Foreskin keratinocyte (primary cell): ENCODE measurements at places on chromosomes 3 and 15. TPM values are rescaled to one million over a fixed set of nuclear protein-coding genes. Genes with fewer than 3 reads are reported as not detected.
A peak's percentile ranks its signal among the peaks of the same experiment; 100 is the strongest.

DNA sequence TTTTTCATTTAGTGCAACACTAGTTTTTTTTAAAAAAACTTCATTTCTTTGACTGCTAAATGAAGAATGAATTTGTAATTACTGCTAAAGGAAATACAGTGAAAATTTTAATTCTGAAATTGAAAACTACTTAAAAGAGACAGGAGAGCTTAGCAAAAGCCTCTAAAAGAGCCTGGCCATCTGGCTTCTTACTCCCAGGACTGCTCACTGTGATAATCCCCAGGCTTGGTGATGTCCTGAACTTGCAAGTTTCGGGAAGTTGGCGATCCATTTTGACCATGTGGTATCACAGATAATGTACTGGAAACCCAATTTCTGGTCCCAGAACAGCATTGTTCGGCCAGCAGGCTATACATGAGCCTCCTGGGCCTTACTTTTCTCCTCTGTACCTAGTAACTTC lies 292.1 kb downstream of the FGF12 start:
- DNase-seq: no peak

DNA sequence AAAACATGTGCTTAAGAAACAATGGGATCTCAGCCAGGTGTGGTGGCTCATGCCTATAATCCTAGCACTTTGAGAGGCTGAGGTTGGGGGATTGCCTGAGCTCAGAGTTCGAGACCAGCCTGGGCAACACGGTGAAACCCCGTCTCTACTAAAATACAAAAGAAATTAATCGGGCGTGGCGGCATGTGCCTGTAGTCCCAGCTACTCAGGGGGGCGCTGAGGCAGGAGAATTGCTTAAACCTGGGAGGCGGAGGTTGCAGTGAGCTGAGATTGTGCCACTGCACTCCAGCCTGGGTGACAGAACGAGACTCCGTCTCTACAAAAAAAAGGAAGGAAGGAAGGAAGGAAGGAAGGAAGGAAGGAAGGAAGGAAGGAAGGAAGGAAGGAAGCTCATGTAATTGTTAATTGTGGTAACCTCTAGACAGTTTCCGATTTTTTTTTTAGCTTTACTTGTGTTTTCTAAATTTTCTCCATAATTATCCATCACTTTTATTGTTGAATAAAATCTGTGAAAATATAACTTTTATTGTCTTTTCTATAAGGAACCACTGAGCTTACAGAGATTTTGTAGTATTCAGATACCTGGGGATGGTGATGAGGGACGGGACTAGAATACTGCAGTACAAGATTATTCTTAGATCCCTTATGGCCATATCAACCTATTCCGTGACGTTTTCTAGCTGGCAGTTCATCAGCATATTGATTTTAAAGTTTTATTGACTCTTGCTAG lies 506.9 kb downstream of the NR2F2 start:
- no peak for DNase-seq

DNA sequence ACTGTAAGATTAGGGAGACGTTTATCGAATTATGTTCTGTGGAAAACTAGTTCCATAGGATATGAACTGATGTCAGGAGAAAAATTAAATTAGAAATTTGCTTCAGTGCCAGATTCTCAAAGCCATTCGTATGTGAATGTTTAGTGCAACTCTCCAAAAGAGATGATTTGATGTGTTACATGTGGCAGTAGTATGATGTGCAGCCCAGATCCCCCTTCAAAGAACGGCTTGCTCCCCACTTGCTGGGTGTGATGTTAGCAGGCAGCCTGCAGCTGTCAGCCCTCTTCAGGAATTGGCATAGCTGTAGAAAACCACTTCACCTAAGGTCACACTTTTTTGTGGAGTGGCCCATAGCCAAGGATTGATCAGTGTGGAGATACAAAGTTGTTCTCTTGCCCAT lies 127.0 kb upstream of the CCDC54 start:
- no peak for DNase-seq

- DNase-seq: no peak
Measured at GRCh38 chr15:49315391-49315823, 107.6 kb upstream of the FGF7 start.

DNA sequence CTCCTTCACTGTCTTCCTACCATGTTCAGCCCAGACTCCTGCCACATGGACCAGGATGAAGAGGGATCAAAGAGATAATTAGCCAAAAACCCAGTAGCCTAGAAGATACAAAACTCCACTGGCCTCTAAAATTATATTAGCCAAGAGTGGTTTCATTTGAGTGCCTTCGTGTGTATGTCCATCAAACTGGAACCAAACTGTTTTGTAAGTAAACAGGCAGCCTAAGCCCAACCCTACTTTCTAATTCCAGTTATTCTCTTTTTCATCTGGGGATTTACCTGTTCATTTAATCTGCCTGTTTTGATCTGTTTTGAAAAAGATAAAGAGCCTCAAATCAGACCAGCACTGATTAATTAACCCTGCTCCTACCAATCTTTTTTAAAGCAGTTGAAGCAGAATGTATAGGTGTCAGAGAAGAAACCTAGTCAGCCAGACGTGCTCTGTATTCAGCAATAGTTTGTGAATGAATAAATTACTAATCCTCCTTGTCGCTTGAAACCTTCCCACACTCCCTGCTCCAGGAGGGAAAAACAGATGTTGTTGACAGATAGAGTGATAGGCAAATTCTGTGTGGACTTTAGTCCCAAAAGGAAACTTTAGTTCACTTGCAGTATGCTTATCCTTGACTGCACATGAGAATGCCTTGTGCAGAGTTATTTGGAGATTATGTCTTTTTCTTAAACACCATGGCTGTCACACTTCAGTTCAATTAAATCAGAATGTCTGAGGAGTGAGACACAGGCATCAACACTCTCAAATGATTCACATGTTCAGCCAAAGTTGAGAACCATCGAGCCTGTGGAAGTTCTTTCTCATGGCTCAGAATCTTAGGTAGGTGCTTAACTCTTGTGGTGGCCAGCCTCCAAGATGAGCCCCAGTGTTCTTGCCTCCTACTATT lies 55.5 kb upstream of the ZBED2 start:
- DNase-seq: no peak

DNA sequence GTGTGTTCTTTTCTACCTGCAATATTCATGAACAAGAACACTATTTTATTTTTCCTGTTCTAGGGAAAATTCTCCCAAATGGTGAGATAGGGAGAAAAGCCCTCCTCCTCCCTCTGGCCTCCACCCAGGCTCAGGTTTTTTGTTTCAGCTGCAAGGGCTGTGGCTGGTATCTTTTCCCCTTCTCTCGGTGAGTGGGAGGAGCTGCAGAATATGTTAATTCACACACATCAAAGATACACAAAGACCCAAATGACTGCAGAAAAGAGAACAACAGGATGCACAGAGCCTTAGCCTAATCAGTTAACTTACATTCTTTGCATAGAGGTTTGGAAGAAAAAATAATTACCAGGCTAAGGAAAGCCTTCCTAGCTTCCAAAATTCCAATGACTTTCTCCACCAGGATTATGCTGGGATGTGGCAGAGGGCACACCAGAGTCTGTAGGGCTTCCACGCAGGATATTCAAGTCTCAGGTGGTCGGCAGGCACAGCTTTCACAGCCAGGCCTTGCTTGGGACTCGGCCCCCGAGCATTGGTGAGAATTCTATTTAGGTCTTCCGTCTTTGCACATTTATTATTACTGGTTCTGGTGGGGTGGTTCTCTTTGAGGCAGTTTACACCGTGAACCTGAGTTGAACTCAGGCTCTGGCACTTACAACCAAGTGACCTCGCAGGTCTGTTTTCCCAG lies 64.9 kb downstream of the ABHD5 start:
- no peak for DNase-seq

DNA sequence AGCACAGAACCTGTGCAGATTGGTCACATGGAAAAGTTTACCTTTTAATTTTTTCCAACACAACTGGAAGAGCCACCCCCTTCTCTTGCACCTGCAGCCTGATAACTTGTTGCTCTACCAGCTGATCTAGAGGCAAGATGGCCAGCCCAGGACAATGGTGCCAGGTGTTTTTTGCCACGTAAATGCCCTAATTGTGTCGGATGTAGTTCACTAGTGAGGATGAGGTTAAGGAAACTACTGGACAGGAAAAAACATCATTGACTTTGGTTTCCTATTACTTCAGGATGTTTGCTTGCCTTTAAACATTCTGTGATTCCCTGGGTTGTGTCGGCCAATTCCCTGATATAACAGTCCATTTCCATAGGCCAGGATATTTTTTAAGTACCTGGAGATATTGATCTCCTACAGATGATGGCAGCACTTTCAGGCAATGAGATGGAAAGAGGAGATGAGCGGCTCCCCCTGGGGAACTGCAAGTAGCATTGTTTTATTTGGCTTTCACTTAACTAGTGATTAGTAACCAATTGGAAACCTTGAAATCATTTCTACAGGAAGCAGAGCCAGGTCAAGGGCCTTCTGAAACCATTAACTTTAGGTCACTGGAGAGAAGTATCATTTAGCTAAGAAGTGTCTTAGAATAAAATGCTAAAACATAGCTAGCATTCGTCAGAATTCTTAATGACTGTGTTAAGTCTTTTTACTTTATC lies 72.5 kb downstream of the OSBPL10 start:
- DNase-seq: no peak

GRCh38 chr3:9180764-9181117 lies 68.7 kb downstream of the SRGAP3 start:
- no peak for DNase-seq

DNA sequence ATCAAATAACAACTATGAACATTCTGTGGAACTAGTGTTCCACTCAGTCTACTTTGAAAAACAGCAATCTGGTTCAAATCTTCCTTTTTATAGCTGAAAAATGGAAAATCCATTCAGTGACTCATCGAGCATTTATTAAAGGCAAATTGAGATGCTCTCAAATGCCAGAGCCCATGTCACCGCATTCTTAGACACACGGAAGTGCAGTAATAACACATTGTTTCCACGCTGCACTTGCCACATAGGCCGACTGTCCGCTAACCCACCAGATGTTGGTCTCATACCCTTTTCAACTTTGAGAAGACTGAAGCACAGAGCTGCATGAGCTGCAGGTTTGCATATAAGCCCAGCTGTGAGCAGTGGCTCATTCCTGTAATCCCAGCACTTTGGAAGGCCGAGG lies 95.9 kb downstream of the TMEM266 start:
- no peak for DNase-seq

GRCh38 chr3:151093905-151094304 lies 8.4 kb downstream of the MED12L start:
- DNase-seq: no peak

GRCh38 chr3:132773071-132773619 lies 50.9 kb upstream of the NPHP3 start:
- peak; percentile 9 for DNase-seq

DNA sequence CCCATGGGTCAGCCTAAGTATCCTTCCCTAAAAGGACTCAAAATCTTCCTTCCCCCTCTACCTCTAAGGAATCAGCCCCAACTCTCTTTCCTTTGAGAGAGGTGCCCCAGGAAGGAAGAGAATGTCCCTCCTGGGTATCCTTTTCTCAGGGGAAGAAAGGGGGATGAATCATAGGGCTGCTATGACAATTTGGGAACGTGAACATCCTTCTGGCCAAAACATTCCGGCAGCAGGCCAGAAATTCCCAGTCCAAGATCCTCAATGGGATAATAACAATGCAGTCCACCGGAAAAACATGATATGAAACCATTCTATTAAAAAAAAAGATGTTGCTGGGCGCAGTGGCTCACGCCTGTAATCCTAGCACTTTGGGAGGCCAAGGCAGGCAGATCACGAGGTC lies 50.8 kb upstream of the CACNA2D3 start:
- no peak for DNase-seq

GRCh38 chr3:123837858-123838257 lies 46.3 kb downstream of the MYLK start:
- DNase-seq: no peak

- no peak for DNase-seq
Measured at GRCh38 chr15:101045835-101046691, 126.9 kb downstream of the LRRK1 start.

GRCh38 chr3:63245726-63246241 lies 32.3 kb upstream of the SYNPR start:
- no peak for DNase-seq

DNA sequence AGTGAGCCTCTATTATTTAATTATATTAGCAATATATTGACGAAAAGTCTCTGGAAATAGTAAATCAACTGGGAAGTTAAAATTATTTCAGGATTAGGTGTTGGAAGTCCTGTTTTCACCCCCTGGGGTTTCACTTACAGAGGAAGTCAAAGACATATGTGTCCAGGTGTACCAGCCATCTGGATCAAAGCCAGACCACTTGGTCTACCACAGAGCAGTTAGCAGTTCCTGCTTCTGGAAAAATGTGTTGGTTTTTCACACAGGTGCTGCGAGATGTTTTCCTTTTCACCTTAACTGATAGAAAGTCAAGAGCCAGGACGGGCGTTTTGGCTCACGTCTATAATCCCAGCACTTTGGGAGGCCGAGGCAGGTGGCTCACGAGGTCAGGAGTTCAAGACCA lies 13.1 kb downstream of the MME start:
- DNase-seq: no peak

DNA sequence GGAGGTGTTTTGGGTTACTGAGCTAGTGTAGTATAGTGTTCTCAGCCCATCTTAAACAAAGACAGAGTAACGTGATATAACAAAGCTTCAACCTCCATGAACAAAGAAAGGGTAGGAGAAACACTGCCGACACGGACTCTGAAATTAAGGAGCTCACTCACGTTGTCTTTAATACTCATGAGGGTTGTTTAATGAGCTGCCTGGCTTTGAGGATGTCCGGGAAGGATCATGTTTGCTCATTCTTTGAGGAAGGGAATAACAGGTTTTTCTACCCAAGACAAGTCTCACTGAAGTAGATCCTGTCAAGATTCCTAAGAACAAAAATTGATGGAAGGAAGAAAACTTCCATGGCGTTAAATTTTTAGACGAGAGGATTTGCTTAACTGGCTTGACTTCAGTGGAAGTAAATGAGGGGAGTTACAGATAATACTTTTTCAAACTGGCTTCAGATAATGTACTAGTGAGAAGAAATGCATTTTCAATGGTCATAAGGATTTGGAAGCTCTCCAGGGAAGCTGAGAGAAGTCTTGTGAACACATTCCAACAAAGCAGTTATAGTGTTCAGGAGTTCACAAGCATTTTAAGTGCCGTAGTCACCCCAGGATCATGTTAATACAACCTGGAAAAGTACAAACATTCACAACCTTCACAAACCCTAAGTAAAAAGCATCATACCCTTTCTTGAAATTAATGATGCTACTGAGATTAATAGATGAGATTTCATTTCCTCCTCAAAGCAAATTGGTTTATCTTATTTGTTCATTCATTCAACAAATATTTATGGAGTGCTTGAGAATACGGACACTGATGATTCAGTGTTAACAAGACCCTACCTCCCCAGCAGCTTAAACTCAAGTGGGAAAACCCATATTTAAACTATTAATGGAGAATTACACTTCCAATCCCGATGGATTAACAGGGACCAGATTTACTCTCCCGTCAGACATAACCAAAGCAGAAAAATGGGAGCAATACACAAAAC lies 101.5 kb downstream of the SHQ1 start:
- DNase-seq: no peak

GRCh38 chr3:141542202-141542969 lies 55.6 kb downstream of the RASA2 start:
- no peak for DNase-seq

The PHC3 gene
- 15.5 and 16.3 TPM in 2 replicates for total RNA-seq

The IGF2BP2 gene
- 149 and 165 TPM in 2 replicates for total RNA-seq

The CIB2 gene
- 13.6 and 17.4 TPM in 2 replicates for total RNA-seq

The CHAC1 gene
- 14.4 and 18.5 TPM in 2 replicates for total RNA-seq

The COL6A6 gene
- not detected in 2 replicates for total RNA-seq

The TM6SF1 gene
- 0.24 TPM in 1 of 2 replicates, not detected in the other for total RNA-seq

The SOX2 gene
- total RNA-seq: 0.07 and 0.32 TPM in 2 replicates

The IL17RC gene
- 22.4 and 25.9 TPM in 2 replicates for total RNA-seq
